ENCODE measurements at places on chromosomes 6 and 20.
A peak's percentile ranks its signal among the peaks of the same experiment; 100 is the strongest.

- DNase-seq, result no peak
Measured at GRCh38 chr6:163530406-163530805, 115.9 kb downstream of the QKI start.

GRCh38 chr6:150549007-150549406 lies 50.7 kb upstream of the PLEKHG1 start:
- no peak for DNase-seq

DNA sequence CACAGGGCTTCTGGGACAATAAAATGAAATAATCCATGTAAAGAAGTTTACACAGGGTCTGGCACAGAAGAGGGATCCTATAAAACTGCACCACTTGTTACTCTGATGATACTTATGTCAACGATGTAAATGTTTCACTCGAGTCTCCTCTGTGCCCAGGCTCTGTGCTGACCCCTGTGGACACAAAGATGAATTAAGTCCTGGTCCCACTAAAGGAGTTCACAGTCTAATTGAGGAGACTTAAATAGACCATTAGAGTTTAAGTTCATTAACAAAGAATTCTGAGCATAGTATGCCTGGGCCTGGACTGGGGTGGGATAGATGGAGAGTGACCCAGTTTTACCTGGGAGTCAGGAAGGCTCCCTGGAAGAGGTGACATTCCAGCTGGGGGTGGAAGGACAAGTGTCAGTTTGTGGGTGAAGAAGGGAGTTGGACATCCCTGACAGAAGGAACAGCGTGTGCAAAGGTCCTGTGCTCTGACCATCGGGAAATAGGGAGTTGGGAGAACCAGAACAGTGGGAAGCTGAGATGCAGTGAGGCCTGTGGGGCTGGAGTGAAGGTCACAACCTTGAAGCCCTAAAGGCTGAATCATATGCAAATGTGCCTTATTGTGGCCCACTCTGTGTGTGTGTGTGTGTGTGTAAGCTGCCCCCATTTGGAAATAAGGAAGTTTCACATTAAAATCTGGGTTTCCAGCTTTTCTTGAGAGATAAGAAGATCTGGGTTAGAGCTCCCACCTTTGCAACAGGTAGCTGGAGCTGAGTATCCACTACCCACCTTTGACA lies 1.1 kb downstream of the OCSTAMP start:
- DNase-seq, result no peak

- DNase-seq, result no peak
Measured at GRCh38 chr6:150029749-150030148, 4.4 kb upstream of the RAET1L start.

DNA sequence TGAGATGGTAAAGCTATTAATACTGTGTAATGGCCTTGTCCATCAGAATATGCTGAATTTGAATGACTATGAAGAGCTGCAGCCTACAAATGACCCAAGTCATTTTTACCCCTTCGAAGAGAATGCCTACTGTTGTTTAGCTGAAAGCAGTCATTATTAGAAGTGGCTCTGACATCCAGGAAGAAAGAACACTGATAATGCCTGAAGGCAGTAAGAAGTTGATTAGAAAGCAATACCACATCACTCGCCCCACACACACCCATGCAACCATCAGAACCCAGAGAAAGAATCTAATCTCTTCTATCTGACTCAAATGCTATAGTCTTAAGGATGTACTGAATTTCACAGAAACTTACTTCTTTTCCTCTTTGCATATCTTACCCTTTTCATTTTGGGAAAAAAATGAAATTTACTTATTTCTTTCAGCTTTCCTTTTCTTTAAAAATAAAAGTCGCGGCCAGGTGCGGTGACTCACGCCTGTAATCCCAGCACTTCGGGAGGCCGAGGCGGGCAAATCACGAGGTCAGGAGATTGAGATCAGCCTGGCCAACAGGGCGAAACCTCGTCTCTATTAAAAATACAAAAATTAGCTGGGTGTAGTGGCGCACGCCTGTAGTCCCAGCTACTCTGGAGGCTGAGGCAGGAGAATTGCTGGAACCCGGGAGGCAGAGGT lies 61.0 kb downstream of the ARHGAP18 start:
- peak; percentile 6 for DNase-seq

- DNase-seq, result no peak
Measured at GRCh38 chr20:62511300-62511914, 35.6 kb upstream of the GATA5 start.

- DNase-seq, result no peak
Measured at GRCh38 chr6:133894369-133894768, 5.5 kb downstream of the TCF21 start.

- DNase-seq, result no peak
Measured at GRCh38 chr6:153031335-153031955, 28.9 kb upstream of the MTRF1L start.

DNA sequence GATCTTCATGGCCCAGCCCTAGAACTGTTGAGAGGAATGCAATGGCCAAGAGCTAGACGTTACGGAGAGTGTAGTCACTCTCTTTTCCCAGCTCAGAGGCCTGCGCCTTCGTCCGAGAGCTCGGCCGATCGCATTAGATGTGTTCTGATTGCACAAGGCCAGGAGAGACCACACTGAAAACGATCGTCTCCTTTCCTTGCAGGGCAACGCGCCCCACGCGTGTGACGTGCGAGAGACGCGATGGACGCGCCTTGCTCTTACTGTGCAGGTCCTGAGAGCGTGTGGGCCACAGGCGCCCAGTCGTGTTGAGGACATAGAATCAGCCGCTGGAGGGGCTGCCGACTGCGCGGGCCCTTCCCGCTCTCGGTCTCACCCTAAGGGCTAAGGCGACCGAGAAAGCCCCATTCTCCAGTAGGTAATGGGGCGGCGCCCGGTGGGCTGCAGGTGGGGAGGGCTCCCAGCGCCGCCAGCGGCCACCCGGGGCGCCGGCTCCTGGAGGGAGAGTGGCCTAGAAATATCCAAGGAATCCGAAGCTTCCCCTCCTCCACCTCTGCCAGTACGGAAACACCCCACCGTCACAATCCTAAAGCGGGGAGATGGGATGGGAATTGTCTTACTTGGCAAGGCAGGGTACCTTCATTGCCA lies 26.9 kb downstream of the TFAP2B start:
- DNase-seq, result no peak

Data from Jurkat, Clone E6-1 (cell line).